ENCODE measurements at places on chromosomes 1 and 21.

- DNase-seq: peak; percentile 45
Observed at GRCh38 chr1:92804721-92805201, 19.9 kb upstream of the EVI5 start.

- no peak for DNase-seq
Observed at GRCh38 chr1:76862447-76862846, 4.8 kb upstream of the ST6GALNAC5 start.

- no peak for DNase-seq
Observed at GRCh38 chr1:31135973-31136600, 70.6 kb upstream of the PUM1 start.

DNA sequence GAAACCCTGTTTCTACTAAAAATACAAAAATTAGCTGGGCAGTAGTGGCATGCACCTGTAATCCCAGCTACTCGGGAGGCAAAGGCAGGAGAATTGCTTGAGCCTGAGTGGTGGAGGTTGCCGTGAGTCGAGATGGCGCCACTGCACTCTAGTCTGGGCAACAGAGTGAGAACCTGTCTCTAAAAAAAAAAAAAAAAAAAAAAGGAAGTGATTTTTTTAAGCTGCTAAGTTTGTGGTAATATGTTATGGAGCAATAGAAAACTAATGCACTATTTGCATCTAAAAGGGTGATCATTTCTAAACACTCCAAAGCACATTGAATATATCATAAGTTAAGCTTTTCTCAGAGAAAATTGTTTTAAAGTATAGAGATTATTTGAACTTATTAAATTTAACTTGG, 244.8 kb upstream of the SPAG17 start:
- DNase-seq: no peak

GRCh38 chr1:218735436-218736032, 390.4 kb downstream of the TGFB2 start:
- no peak for DNase-seq

DNA sequence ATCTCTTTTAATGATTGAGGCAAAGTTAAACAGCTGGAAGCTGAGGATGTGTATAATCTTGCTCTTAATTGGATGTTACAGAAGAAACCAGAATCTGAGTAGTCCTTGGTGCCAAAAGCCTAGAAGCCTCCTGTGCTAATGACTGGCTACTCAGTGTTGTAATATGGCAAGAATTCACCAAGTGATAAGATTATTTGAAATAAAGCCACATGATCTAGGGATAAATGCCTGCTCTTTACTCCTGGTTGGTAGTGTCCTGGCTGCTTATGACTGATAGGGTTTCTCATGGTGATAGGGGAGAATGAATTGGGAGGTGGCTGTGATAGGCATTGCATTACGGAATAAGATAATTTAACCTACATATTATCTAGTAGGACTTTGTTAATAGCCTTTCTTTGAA, 13.6 kb upstream of the MAB21L3 start:
- DNase-seq: no peak

- DNase-seq: no peak
Observed at GRCh38 chr1:154386643-154387352, 18.3 kb upstream of the IL6R start.

DNA sequence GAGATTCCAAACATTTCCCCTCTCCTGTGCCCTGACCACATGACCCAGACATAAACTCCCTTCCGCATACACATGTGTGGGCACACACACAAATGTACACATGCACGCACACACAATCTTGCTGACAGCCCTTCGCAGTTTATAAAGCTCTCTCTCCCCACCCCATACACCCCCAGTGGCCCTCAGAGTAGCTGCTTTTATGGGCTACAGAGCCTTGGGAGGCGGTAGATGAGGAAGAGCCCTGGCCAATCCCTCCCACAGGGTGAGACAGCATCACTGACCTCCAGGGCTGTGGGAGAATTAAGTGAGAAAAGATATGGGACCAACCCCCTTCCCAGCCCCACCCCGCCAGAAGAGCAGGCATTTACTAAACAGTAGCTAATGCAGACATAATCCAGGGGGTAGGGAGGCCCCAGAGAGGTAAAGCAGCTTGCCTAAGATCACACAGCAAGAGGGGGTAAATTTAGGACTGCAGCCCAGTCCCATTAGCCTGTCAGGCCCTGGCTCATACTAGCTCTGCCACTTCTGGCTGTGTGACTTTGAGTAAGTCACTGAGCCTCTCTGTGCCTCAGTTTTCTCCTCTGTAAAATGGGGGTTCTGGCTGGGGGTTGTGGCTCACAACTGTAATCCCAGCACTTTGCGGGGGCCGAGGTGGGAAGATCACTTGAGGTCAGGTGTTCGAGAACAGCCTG, 5.1 kb downstream of the SDC3 start:
- no peak for DNase-seq

DNA sequence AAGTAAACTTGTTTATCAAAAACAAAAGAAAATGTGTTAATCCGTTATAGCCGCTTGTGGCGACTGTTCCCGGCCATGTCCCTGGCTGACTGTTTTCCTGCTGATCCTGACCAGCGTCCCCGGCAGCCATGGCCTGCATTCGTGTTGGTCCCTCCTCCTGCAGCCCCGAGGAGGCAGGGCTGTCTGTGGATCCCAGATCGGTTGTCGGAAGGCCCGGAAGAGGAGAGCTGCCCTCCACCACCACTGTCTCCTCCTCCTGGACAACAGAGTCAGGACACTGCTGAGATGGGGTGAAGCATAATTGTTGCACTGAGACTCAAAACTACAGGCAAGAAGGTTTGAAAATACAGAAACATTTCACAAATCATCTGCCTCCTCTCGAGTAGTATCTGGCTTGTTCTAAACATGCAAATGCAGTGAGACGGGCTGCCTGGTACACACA, 3.6 kb upstream of the MXRA8 start:
- peak; percentile 61 for DNase-seq

DNA sequence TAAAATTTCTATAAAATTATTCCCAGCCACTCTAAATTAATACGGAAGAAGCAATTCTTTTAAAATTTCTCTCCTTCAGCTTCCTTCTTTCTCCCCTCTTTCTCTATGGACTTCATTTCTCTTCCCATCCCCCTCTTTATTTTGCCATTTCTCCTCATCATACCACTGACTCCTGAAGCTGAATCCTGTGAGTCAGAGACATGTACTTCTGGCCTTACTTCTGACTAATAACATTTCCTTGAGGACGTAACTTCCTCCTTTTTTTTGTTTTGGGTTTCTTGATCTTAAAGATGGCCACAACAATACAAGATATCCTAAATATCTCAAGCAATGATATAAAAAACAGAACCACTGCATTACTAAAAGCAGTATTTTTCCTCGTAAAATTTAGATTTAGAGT, 63.6 kb upstream of the DENND1B start:
- DNase-seq: no peak

DNA sequence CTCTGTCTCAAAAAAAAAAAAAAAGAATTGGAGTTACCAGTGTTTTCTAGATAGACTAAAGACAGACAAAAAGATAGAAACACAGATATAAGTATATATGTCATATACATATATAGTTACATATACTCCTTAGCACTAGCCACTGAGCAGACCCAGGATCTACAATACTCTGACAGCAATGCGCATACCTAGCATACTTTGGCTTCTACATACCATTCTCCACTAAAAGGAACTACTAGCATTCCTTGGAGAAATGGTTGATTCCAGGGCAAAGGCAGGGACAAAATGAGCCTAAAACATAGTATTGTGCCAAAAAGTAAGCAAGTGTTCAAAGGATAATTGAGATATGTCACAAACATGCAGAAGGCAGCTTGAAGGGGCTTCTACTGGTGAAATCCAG, 22.7 kb downstream of the SYNJ1 start:
- no peak for DNase-seq

- no peak for DNase-seq
Observed at GRCh38 chr1:238258510-238258909, 367.8 kb upstream of the ZP4 start.

DNA sequence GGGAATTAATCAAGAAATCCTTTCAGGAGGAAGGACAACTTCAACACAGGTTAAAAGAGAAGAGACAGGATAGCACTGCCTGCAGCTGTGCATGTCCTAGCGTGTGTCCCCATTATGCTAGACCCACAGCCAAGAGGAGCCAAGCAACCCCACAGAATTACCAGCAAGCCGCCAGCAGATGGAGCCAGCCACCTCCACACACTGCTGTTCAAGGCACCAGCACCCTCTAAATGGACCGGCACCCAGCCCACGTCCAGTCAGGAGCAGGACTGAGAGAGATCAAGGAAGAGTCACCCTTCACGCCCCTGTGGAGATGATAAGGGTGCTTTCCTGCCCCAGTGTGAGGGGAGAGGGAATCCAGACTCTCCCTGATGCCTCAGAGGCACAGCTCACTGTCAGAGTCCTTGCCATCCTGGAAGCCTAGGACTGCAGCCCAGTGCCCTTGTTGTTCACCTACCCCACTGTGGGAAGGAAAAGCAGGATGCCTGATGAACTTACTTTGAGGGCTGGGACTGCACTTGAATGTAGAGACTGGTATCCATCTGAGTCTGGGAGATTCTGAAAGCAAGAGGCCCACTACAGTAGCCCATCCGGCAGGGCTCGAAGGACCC, 37.1 kb upstream of the CTTNBP2NL start:
- DNase-seq: no peak

DNA sequence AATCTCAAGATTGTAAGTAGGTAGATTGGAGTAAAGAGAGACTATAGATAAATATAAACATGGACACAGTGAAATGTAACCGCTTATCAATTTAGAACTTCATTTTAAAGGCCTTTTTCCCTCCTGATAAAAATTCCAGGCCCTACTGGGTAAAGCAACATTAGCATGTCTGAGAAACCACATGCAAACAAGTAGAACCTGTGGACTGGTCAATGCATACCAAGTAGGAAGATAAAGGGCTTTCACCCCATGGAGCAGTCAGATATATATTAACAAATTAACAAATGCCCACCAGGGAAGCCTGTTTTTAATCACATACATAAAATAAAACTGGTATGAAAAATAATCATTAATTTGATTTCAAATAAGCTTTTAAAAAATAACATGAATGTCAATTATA, 8.1 kb downstream of the DPH5 start:
- DNase-seq: no peak

- no peak for DNase-seq
Observed at GRCh38 chr1:197776351-197777105, 1.2 kb upstream of the DENND1B start.

- DNase-seq: peak; percentile 37
Observed at GRCh38 chr1:229223498-229223897, 47.4 kb upstream of the RAB4A start.

DNA sequence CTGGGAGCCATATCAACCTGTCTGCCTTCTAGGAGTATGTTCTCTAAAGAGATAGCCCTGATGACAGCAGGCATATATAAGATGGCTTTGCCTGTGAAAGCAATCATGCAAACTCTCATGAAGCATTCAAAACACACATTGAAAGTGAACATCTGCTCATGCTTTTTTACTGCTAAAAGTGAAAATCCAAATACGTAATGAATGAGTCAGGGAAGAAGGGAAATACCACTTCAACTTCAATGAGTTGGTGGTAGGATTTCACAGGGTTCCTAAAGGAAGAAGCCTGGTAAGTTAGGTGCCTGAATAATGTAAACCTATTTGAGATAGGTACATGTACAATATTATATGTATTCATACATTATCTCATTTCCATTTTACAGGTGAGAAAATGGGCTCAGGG, 50.5 kb upstream of the SLFNL1 start:
- DNase-seq: no peak

DNA sequence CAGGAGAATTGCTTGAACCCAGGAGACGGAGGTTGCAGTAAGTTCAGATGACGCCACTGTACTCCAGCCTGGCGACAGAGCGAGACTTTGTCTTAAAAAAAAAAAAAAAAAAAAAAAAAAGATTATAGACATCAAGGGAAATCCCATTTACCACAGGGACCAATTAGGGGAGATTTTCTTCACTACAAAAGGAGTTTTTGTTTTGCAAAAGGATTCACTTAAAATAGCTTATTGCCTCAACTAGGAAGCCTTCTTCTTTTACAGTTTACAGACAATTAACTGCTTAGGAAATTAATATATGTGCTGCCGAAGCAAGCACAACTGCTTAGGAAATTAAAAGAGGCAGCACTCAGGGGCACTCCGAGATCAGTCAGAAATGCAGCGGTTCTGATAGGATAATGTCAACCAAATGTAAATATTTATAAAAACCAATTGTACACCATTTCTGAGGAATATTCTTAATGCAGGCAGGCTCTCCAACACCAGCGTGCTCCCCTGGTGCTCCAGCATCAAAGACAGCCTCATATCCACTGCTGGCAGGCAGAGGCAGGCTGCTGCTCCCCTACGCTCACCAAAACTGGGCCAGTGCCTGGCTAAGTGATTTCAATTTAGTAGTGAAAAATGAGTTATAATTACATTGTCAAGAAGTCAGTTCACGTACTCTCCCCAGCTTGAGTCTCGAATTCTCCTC, 107.9 kb upstream of the RAB4A start:
- DNase-seq: no peak

DNA sequence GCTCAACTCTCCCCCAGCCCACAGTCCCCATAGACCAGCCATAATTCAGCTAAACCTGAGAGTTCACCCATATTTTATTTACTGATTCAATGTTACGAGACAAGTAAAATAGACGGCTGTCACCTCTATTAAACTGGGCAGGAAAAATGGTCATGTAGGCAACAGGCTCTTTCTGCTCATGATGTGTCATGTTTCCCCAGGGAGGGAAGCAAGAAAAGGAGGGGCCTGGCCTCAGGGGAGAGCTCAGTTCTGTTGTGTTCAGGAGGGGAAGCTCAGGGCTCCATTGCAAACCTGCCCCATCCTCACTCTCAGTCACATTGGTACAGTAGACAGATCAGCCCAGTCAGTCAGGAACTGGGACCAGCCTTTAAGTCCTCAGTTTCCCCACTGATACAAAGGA, 12.8 kb downstream of the GRIK3 start:
- no peak for DNase-seq

DNA sequence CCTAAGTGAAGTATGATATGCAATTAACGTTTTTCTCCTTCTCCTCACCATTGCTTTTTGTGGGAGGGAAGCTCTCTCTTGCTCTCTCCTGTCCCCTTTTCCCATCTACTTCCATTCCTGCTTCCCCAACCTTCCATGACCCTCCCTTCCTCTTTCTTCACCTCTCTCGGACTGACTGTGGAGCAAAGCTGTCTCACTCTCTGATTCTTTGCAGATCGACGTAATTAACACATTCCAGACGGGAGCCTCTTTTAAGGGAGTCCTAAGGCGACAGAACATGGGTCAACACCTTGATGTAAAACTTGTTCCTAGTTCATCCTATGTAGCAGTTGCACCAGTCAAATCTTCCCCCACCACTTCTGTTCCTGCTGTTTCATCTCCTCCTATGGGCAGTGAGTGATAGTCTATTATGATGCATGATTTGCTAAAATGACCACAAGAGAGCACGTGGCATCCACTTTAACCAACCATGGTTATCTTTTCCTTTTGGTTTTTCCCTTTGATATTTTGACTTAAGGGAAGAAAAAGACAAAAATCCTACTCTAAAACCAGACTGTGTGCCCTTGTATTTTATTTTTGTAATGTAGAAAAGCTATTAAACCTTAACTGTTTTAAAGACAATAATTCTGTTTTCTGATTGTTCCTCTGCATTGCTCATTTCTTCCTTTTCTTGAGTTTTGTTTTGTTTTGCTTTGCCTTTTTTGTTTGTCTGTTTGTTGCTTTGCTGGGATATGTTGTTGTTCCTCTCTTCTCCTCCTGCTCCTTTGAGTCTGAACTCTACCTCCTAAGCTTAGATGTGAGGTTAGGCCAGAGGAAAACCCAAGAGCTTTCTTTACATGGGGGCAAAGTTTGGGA, 31.7 kb upstream of the LAX1 start:
- DNase-seq: no peak

All from SK-N-DZ (cell line).